ENCODE measurements at places on chromosomes 1 and 21.

- no peak for DNase-seq
Measured at GRCh38 chr1:71463144-71463543, 382.3 kb upstream of the ZRANB2 start.

DNA sequence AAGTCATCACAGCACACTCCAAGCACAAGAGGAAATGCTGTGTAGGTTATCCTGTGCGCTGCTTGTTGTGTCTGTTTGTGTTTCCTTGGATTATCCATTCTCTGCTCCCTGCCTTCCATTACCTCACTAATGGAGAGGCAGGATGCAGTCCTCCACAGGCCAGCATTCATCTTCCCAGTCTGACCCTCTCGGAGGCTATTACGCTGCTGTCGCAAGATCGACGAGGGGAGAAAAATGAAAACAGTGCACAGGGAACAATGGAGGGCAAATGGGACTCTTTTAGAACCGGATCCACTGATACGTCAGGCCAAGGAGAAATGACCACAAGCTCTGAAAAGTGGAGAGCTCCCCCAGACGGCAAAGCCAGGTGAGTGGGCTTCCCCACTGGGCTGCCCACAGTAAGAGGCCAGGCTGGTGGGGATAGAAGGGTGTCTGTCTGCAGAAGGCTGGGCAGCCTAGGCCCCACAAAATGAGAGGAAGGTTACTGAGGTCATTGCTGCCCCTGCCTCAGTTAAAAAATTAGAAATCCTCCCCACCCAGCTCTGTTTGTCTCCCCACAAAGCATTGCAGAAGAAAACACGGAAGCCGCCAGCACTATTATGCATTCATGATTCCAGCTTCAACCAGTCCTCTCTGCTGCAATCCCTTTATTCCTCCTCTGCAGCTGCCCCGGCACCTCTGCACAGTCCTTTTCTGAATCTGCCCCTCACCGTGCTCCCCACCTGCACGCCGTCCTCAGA is 21.7 kb downstream of the LRRN2 start:
- DNase-seq, result no peak

GRCh38 chr1:30747033-30748008 is 10.3 kb downstream of the LAPTM5 start:
- no peak for DNase-seq

GRCh38 chr1:71908871-71909390 is 373.4 kb downstream of the NEGR1 start:
- DNase-seq, result no peak

DNA sequence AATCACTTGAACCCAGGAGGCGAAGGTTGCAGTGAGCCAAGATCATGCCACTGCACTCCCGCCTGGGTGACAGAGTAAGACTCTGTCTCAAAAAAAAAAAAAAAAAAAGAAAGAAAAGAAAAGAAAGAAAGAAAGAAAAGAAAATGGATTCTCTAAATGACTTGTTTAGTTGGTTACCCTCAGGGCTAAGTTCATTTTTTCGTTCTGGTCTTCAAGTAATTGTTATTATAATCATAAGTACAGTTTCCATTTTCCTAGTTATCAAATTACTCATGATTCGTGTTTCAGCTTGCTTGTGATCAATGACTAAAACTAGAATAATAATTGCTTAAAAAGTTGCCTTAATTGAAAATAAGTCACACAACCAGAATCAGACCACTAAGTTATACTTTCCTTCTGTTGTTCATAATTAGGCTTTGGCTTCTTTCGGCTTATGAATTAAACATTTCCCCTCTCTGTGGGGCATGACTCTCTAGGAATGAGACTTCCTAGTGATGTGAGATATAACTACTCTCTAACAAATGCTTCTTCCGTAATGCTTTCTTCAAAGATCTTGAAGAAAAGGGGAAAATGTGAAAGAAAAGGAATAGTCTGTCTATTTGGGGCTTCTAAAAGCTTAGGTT is 9.6 kb upstream of the RLF start:
- DNase-seq, result no peak

DNA sequence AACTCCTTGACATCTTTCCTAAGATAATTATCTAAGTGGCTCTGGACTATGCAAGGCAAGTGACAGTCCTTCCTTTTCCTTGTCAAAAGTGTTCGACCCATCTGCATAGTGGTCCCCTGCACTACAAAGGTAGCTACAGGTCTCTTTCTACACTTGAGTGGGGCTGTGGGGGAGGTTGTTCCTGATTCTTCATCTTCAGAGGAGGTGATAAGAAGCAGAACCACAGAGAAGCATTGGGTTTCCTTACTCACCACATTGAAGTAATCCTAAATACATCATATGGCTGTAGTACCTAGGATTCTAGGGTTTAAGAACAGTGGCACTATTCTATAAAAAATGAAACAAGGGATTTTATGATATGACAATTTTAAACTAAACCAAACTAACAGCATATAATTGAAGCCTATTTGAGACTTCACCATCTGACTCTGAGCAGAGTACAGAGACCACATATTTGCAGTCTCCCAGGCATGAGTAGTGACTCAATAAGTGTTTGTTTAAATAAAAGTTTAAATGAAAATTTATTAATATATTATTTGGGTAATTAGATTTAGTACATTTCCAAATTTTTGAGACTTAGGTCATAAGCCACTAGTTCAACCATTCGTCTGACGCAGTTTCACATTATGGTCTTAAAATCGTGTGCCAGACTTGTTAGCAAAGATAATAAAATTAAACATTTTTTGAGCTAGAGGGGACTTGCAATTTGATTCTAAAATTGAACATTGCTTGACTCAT is 54.9 kb upstream of the NEK7 start:
- DNase-seq, result no peak

DNA sequence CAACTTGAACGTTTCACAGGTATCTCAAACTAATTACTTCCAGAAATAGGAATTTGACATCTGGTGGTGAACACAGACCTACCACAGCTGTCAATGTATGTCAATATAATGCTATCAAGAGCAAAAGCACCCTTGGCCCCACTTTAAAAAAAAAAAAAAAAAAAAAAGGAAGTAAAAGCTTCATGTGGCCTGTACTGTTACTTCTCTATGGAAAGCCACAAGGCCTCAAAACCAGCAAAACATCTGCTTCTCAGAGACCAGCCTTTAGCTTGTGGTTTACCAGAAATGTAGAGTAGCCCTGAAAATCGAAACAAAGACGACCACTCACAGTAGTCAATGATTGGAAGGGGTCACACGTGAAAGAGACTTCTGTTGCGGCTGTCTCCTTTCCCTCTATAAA is 109.6 kb downstream of the SLC45A1 start:
- no peak for DNase-seq

GRCh38 chr1:218525031-218525430 is 179.9 kb downstream of the TGFB2 start:
- no peak for DNase-seq

DNA sequence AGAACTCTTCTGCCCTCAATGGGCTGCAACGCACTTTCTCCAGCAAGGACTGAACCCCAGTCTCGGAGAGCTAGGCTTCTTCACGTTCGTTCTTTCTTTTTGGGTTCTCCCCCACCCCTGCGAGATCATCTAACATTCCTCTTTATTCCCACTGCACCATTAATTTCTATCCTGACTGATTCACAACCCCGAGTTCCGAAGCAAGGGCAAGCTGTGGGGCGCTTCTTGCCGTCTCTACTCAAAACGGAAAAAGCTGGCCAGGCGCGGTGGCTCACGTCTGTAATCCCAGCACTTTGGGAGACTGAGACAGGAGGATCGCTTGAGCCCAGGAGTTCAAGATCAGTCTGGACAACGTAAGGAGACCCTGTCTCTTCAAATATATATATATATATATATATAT is 37.4 kb upstream of the BTG2 start:
- no peak for DNase-seq

DNA sequence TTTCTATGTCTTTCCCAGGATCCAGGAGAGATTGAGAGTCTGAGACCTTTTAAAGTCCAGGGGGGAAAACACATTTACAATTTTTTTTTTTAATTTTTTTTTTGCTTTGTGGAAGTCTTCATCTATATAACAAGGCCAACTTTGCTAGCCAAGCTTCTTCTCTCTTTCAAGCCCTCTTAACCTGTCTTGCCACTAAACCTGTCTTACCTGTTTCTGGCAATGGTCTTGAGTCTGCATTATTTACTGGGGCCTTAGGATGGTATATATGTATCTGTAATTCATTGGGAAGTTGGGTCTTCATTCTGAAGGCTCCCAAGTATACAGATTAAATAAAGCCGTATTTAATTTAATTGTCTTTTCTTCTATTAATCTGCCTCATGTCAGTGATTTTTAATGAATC is 750.9 kb upstream of the B3GALT2 start:
- DNase-seq, result no peak

DNA sequence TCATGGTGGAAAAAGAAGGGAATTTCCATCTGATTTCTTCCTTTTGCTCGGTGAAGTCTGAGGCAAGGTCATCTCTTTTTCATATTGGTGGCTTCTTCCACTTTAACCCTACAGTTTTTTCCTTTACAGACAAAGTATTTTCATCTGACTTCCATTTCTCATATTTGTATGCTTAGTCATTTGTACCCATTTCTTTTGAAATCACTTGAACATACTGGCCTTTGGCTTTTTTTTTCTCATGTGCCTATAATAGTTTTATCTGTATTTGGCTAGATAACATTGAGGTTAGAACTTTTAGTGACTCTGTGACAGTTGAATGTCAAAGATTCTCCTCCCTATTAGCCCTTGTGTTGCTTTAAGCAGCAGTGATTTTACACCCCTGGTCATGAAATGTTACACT is 27.7 kb downstream of the IL12RB2 start:
- DNase-seq, result no peak

- no peak for DNase-seq
Measured at GRCh38 chr21:38958940-38959691, 153.4 kb downstream of the ETS2 start.

DNA sequence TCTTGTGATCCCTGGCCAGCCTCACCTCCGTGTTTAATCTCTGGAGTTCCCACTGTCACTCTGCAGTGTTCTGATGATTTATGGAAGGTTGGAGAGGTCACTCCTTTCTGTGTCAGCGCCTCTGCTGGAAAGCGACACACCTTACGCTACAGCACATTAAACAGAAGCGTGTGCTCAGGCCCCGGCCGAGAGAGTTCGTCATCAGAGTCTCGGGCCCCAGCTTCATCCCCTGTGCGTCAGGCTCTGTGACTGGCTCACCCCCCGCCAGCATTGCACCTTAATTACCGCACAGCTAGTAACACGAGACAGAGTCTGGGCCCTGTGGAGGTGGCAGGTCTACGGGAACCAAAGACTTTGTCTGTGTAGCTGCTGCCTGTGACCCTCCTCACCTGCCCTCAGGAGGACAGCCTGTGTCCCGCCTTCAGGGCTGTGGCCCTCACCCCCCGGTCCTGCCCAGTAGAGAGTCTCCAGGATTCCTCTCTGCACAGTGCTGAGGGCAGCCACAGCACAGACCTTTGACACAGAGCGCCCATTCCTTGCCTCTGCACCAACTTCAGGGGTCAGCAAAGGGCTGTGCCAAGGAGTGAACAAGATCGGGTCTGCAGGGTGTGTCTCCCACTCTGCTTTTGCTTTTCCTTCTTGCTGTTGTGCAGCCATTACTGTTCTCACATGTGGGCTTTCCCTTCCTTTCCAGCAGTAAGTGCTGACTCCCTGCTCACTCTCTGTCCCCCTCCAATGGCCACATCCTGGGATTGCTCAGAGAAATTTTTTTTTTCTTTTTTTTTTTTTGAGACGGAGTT is 157.6 kb downstream of the PGBD5 start:
- no peak for DNase-seq

DNA sequence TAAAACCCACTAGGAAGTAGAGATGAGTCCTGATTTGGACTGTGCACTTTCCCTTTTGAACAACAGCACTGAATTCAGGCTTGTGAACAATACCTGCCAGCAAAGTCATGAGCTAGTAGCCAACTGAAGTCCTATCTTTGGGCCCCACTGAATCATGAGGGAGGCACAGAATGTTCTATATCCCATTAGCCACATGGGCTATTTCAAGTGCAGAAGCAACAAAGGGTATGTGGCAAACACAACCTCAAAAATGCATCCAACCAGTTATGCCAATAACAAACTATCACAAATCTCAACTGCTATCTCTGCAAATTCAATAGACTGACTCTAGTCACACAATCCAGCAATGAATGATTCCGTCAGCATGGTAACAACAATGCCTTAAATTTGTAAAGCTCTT is 276.0 kb downstream of the MRPL39 start:
- DNase-seq, result no peak

Data from omental fat pad (tissue), 4 donors.